Stimulated activated CD8-positive, alpha-beta memory T cell treated with anti-CD3 and anti-CD28 coated beads, Interleukin-7, amount 100 ng/mL, for 4 hours (primary cell): ENCODE measurements at places on chromosomes 7 and 10.

DNA sequence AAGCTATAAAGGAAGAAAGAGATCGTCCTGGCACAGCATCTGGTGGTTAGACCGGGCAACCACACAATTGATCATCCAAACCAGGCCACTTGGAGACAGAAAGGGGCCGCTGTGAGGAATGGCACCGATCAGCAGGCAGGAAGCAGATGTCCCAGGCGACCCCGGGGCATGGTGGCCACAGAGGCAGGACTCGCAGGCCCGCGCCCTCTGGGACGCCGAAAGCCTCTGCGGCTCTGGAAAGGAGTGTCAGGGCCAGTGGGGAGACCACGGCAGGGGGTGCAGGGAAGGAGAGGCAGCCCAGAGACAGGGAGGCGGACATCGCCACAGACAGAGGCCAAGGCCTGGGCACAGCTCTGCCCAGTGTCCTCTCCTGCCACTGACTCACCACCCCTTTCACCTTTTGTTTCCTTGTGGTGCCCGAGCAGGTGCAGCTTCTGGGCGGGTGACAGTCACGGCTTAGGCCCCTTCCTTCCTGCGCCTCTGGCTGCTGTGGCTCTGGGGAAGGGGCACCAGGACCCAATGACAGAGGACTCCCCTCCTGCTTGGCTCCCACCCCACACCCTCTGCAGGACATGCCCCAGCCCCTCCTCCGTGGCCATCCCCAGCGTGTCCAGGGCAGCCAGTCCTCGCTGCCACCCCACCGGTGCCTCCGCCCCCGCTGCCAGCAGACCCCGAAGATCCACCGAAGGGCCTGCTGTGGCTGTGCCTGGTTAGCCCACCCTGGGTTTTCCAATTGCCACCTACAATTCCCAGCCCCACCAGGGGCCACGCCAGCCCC lies 10.9 kb downstream of the STK32C start:
- DNase-seq = no peak

GRCh38 chr10:31677195-31678138 lies 251.2 kb downstream of the ARHGAP12 start:
- DNase-seq = no peak

GRCh38 chr10:119947300-119947699 lies 54.8 kb downstream of the SEC23IP start:
- DNase-seq = no peak

GRCh38 chr10:20202337-20202736 lies 386.1 kb downstream of the PLXDC2 start:
- no peak for DNase-seq

- no peak for DNase-seq
Measured at GRCh38 chr7:74104702-74105101, 21.1 kb downstream of the LIMK1 start.

DNA sequence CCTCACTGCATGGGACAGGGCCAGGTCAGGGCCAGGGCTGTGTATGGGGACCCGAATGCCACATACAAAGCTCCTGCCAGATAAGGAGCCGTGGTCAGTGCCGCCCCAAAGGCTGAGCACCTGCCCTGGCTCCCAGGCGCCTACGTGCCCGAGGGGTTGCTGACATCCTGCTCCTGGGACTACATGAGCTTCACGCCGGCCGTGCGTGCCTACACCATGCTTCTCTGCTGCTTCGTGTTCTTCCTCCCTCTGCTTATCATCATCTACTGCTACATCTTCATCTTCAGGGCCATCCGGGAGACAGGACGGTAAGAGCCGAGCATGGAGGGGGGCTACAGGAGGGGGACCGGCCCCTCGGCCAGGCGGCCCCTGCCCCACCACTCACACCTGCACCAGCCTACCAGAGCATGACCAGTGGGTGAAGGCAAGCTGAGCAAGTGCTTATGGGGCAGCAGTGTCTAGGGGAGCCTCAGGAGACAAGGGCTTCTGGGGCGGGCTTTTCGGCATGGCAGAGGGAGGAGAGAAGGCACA lies 4.9 kb downstream of the OPN4 start:
- DNase-seq = no peak

GRCh38 chr10:9786101-9786500 lies 1231.6 kb upstream of the CELF2 start:
- no peak for DNase-seq

DNA sequence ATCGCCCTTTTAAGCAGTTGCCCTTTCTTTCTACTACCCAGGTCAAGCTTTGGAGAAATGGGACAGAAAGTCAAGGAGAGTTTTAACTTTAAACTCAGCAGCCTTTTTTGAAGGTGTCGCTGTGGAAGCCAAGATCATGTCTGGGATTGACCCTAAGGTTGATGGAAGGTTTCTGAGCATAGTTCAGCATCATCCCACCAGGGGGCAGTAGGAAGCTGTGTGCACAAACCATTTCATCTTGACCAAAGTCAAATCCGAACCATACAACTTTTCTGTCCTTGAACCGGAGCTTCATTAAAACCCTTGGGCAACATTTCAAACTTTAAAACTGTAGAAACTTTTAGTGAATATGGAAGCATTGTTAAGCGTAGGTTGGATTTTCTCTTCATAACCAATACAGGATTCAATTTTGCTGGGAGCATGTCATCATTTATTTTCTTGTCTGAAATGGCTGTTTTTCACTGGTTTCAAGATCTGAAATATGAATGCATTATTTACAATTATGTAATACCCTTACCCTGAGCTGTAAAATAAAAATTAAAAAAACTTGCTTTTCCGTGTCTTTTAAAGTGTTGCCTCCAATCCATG lies 214.4 kb upstream of the KIAA1217 start:
- DNase-seq = no peak

- no peak for DNase-seq
Measured at GRCh38 chr7:130397758-130398073, 17.4 kb downstream of the CPA1 start.

DNA sequence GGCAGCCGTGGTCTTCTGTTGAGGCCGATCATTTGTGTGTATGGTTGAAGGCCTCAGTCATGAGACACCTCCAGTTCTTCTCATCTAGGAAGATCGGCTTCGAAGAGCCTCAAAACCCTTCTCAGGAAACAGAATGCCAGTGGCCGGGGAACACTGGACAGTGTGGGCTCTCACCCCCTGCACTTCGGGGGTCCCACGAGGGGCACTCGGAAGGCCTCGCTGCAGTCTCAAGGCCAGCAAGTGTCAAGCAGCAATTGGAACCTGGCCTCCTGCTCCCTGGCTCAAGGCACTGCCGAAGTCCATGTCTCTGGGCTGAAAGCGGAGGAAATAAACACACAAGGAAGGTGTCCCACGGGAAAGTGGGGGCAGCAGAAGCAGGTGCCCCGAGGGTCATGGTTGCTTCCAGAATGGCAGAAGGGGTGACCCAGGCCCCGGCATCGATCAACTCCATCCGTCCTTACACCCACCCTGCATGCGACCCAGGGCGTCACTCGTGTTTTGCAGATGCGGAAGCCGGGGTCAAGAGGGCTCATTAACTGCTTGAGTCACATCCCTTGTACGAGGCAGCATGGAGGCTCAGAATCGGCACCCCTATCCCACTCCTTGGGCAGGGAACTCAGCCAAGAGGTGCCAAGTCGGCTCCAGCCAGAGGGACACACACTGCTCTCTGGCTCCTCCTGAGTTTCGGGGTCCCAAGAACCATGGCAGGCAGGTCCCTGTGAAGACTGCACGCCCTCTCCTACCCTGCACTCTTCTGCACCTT lies 231.3 kb upstream of the SHH start:
- no peak for DNase-seq

GRCh38 chr7:113304104-113304503 lies 185.8 kb upstream of the SMIM30 start:
- DNase-seq = no peak

DNA sequence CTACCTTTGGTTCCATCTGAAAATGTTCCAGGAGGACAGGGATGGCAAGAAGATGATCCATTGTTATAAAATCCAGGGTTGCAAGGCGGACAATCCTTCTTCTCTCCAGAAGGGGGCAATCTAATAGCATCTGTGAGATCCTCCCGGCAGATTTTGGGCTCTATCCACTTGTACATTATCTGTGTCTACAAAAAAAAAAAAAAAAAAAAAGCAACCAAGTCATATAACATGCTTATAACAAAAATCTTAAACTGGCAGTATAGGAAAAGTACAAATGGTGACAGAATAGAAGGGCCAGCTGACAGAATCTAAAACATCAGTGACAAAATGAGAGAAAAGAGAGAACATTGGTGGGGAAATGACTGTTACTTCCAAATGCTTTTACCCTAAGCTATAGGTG lies 132.7 kb downstream of the ELAPOR2 start:
- no peak for DNase-seq

DNA sequence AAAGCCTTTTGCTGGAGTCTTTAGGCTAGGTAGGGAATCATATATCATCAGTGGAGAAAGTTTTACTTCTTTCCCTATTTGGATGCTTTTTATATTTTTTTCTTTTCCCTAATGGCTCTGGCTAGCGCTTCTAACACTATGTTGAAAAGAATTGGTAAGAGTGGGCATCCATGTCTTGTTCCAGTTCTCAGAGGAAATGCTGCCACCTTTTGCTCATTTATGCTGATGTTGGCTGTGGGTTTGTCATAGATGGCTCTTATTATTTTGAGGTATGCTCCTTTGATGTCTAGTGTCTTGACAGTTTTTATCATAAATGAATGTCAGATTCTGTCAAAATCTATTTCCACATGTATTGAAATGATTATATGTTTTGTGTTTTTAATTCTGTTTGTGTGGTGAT lies 1544.1 kb downstream of the REEP3 start:
- no peak for DNase-seq
